ENCODE measurements at places on chromosomes 4 and X.

DNA sequence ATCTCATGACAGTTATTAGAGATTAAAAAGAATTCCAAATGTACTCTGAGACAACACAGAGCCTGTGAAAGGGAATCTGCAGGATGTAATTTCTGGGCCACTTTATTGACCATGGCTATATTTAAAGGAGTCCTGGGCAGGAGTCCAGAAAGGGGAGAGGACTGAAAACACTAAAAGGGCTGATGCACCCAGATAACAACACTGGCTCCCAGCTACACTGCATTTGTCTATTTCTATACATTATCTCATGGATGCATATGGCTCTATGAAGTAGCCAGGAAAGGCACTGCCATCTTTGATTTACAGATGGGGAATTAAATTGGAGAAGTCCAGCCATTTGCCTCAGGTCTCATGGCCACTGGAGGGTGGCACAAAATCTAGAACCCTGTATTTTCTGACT, 56.0 kb downstream of the MED28 start:
- no peak for DNase-seq

GRCh38 chrX:69431420-69431819, 72.7 kb upstream of the NALF2 start:
- no peak for DNase-seq

GRCh38 chr4:80507077-80507476, 171.5 kb downstream of the CFAP299 start:
- no peak for DNase-seq

DNA sequence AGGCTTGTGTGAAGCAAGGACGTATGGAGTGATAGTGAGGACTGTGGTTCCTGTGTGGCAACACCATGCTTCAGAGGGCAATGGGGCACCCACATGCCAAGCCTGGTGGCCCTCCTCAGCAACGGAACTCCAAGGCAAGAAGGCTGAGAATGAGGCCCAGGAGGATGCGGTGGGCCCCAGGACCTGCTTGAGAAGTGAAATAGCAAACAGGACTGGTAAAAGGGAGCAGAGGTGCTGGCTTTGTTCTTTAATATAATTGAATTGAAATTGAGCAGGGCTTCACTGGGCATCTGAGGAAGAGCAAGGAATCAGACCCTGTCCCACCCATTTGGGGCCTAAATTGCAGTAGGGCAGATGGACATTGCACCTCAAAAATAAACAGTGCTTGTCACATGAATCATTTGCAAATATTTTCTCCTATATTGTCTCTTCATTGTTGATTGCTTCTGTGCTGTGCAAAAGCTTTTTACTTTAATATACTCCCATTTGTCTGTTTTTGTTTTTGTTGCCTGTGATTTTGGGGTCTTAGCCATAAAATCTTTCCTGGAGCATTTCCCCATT, 2.3 kb downstream of the TMEM187 start:
- DNase-seq: no peak

GRCh38 chrX:37800717-37801116, 20.9 kb downstream of the CYBB start:
- DNase-seq: no peak

DNA sequence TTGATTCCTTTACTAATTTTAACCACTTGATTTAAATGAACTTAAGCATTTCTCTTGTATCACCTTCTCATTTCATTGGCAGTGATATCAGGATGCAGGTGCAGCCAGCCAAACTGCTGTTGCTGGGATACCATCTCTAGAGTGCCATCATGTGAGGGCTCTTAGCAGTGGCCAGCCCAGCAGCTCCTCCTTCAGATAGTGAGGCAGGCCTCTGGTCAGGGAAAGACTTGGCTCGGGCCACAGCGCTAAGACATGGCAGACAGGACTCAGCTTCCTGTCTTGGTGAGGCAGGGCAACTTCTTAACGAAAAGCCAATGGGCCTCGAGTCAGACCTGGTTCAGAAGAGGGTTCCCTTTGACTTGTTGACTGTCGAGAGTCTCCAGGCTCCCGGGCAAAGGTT, 50.0 kb downstream of the NOP14 start:
- no peak for DNase-seq

- DNase-seq: no peak
Observed at GRCh38 chrX:134747006-134747405, 88.7 kb upstream of the PLAC1 start.

- DNase-seq: no peak
Observed at GRCh38 chr4:150082241-150082640, 4.0 kb downstream of the DCLK2 start.

DNA sequence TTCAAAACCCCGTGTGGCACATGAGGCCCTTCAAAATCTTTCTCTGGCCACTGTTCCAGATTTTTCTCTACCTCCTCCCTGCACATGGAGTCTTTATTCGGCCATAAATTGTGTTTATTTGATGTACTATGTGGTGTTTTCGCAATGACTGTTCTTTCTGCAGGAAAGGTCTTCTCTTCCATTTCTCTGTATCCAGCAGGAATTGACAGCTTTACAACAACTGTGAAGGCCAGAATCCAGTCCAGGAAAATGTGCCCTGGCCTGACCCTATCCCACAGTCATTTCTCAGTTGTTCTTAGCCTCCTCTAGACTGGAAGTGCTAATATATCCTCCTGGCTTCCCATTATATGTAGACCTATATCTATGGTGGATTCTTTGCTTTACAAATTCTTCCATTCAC, 191.4 kb downstream of the COL25A1 start:
- DNase-seq: no peak

DNA sequence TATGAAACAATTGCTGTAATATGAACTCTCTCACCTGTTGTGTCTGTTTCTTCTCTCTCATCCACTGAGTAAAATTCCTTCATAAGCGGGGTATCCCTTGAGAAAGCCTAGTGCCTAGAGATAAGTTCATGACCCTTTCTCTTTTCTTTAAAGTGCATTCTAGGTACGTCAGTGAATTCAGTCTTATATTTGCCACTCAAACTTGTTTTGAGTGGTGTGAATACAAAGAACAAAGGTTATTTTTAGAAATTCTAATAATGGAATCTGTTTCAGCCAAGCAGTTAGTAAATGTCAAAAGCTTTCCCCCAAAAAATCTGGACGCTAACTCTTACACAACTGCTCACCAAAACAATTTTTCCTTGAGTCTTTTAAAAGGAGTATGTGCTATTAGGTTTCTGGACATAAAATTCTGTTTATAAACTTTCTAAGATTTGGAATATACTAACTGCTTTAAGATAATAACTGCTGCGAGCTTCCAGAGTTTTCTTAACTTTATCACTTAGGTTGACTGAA, 112.0 kb downstream of the VEGFC start:
- no peak for DNase-seq

GRCh38 chr4:124873361-124874171, 161.0 kb upstream of the ANKRD50 start:
- no peak for DNase-seq

GRCh38 chr4:125267630-125268029, 47.1 kb upstream of the FAT4 start:
- DNase-seq: no peak

GRCh38 chr4:111806331-111806730, 338.9 kb upstream of the FAM241A start:
- DNase-seq: no peak

All from stimulated activated CD8-positive, alpha-beta memory T cell treated with anti-CD3 and anti-CD28 coated beads, Interleukin-15, amount 100 ng/mL, for 4 hours (primary cell).